ENCODE measurements at places on chromosomes 4 and X. TPM values are rescaled to one million over a fixed set of nuclear protein-coding genes. Genes with fewer than 3 reads are reported as not detected.
A peak's percentile ranks its signal among the peaks of the same experiment; 100 is the strongest.

ENPEP gene
- total RNA-seq = 2.1 TPM

XAGE1A gene
- total RNA-seq = not detected

KIF4A gene
- 3.1 TPM for total RNA-seq

- no peak for DNase-seq
Observed at GRCh38 chrX:49756692-49757091, 60.9 kb upstream of the PAGE1 start.

GRCh38 chrX:14508025-14508690 lies 21.2 kb upstream of the GLRA2 start:
- no peak for DNase-seq

GRCh38 chr4:138045036-138045435 lies 197.1 kb downstream of the SLC7A11 start:
- DNase-seq = no peak

DNA sequence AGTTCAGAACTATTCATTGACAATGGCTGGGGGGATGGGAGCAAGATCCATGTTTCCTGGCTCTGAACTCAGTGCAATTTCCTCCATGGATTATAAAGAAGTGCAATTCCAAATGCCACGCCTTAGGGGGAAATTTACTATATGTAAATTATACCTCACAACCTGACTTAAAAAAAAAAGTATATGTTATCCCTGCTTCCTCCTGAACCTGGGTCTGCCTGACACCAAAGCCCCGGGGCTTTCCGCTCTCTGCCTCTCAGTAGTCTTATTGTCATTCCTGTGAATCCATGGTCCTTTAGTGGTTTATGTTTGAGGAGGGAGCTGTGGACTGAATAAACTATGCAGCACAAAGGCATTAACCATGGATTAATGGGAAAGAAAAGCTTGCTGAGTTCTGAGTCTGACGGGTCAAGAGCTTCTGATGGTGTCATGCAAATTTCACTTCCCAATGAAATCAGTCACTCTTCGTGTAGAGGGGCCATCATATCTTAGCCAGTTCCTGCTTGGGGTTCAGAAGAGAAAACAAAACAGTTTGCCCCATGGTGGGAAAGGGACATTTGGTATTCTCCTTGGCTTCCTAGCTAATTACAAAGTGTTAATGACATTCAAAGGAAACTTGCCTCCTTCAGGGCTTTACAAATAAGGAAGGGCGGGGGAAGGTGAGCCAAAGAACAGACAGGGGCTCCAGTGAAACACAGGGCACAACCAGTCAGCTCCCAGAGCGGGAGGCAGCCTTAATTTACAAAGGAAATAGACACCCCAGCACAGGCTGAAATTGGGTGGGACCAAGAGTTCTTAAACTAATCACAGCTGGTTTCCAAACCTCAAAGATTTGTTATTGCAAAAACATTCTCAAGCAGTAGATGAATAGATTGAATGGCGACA lies 14.3 kb downstream of the FAM9C start:
- DNase-seq = peak; percentile 84

DNA sequence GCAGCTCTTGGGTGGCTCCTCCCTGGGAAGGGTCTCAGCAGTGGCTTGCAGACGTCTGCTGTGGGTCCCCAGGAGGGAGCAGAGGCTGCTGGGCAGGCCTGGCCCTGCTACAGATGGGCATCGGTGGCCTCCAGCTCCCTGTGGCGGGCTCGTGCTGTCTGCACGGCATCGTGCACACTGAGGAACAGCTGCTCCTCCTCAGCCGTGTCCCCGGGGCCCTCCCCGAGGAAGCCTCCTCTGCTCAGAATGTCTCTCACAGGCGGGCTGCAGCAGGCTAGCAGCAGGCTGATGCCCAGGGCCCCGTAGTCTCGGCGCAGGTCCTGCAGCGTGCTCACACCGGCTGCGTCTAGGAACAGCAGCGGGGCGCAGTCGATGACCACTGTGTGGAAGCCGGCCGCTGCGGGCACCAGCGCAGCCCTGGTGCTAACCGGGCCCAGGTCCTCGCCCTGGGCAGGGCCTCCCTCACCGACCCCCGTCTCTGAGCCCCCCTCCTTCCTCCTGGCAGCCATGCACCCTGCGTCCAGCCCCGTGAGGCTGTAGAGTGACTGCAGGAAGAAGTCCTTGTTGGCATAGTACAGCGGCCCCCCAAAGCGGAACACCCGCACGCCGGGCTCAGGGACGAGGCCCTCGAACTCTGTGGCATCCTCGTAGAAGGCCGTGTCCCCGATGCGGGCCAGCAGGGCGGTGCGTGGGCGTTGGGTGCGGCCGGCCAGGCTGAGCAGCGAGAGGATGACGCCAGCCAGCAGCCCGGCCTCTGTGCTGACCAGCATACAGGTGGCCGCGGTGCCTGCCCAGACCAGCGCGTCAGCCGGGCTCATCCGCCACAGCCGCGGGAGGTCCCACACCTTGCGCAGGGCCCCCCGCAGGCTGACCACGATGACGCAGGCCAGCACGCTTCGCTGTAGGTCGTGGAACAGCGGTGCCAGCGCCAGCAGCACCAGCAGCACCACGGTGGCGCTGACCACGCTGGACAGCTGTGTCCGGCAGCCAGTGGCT lies 2.2 kb downstream of the IDUA start:
- DNase-seq = no peak

DNA sequence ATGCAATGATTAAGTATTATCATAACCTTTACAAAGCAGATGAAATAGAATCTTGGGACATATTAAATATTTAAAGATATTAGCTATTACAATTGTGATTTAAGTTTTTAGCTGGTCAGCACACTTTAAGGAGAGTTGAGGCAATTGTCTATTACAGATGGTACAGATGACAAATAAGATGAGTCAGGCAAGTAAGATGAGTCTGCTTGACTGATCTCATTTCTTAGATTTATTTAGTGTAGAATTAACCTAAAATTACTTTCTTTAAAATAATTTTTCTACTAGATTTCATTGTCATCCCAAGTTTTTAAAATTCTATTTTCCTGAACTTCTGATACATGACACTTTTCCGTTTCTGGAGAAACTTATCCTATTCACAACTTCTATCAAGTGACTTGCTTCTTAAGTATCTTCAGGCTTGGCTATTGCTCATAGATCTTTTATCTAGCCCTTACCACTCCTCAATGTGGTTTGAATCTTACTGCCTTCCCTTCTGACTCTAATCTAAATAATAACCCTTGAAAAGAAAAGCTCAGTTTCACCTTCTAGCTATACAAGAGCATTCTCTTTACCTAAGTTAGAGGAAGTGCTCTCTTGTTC lies 32.9 kb downstream of the CXCL1 start:
- no peak for DNase-seq

DNA sequence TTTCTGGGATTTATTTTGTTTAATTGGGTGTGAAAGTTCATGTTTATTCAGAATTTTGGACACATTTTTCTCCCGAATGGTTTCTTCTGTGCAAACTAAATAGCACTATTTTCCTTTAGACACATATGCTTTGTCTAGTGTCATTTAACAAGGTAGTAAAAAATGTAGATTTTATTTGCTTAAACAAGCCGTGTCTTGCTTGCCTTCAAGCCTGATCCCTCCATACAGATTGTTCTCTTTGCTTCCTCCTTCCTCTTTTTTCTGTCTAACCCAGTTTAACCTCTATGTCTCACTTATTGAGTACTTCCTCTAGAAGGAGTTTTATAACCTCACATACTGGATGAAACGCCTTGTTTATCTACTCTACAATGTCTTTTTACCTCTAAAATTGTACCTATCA lies 211.8 kb downstream of the NPFFR2 start:
- DNase-seq = no peak

GRCh38 chrX:148960060-148960459 lies 459.6 kb downstream of the AFF2 start:
- DNase-seq = no peak

- DNase-seq = no peak
Observed at GRCh38 chr4:38559374-38559773, 104.6 kb upstream of the KLF3 start.

- DNase-seq = no peak
Observed at GRCh38 chr4:37732526-37733186, 46.5 kb upstream of the RELL1 start.

- DNase-seq = no peak
Observed at GRCh38 chr4:88230969-88231771, 53.2 kb downstream of the PPM1K start.

- no peak for DNase-seq
Observed at GRCh38 chr4:7658341-7659204, 223.8 kb upstream of the PSAPL1 start.
